ENCODE measurements at places on chromosomes 2 and 18.
A peak's percentile ranks its signal among the peaks of the same experiment; 100 is the strongest.

- no peak for DNase-seq
Observed at GRCh38 chr2:172735582-172736423, at the start of gene RAPGEF4. Gene RAPGEF4 (plus strand): TSS chr2:172735845. CDS start chr2:172735984, 139 bp downstream.

DNA sequence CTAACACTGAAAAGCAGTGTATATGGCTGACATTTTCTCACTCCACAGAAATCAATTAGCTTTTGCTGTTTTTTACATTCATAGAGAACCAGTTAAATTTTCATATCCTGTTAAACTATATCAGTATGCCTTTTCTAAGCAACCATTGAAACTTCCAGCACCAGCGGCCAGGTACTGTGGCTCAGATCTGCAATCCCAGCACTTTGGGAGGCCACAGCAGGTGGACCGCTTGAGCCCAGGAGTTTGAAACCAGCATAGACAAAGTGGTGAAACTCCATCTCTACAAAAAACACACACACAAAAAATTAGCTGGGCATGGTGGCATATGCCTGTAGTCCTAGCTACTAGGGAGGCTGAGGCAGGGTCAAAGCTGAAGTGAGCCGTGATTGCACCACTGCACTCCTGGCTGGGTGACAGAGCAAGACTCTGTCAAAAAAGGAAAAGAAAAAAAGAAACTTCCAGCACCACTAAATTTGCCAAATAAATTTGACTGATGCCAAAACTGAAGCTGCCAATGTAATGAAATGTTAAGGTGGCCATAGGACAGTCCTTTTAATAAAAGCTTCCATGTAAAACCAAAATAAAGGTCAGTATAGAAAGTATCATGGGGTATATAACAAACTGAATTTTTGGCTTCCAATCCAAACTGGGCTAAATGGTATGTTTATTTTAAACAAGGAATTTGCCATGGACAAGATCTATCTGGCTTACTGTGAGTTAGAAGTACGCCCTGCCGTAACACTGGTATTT, 3.5 kb downstream of the SFT2D3 start:
- DNase-seq: no peak

- no peak for DNase-seq
Observed at GRCh38 chr2:206739271-206739670, 21.1 kb upstream of the DYTN start.

DNA sequence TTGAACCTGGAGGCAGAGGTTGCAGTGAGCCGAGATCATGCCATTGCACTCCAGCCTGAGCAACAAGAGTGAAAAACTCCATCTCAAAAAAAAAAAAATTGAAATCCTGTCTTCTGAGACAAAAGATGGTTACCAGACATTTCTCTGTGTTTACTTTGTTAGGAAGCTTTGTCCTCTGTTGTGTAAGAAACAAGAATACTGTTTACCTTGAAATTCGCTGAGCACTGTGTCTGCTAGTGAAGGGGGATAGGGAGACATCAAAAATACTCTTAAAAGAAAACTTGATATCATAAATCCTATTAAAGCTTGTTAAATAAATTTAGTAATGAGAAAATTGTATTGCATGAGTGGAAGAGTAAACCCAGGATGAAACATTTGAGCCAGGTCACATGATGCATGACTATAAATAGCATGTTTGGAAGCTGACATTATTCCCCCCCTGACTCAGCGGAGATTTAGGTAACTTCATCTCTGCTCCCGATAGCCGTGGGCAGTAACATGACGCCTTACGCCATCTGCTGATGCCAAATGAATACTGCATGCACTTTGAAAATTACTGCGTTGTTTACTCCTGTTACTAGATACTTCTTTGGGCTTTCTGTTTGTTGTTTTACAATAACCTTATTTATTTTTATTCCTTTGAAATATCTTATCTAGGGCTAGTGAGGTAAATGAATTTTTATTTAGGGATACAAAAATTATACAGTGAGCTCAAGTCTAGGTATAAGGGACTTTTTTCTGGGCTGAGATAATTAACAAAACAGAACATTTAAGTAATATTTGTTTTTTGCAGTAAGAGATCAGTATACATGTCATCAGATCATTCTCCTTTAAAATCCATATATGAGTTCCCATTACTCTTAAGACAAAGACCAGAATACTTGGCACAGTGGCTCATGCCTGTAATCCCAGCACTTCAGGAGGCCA, 134.9 kb downstream of the MAP3K20 start:
- peak; percentile 73 for DNase-seq

GRCh38 chr2:233503947-233504637, 62.5 kb downstream of the USP40 start:
- DNase-seq: no peak

GRCh38 chr18:21599585-21600525, 649 bp downstream of the ESCO1 start:
- DNase-seq: peak; percentile 25

DNA sequence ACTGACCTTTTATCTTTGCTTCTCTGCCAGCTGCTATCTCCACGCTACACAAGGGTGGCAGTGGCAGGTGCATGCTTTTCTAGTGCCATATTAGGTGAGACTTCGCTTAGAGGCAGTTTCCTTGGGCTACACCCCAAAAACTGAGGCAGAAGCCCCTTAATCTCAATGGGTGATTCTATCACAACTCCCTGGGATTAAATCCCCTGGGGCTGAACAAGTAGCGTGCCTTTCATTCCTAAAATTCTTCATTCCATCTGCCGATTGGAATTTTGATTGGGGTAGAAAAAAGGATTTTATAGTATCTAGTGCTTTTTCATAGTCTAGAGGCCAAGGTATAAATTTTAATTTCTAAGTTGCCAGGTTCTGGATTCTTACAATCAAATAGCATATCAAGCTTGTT, 1040.5 kb upstream of the ACVR2A start:
- DNase-seq: no peak

GRCh38 chr18:31503011-31503410, 5.0 kb downstream of the DSG2 start:
- no peak for DNase-seq
